GDM1 (cell line): ENCODE measurements at places on chromosomes 5 and 9.

DNA sequence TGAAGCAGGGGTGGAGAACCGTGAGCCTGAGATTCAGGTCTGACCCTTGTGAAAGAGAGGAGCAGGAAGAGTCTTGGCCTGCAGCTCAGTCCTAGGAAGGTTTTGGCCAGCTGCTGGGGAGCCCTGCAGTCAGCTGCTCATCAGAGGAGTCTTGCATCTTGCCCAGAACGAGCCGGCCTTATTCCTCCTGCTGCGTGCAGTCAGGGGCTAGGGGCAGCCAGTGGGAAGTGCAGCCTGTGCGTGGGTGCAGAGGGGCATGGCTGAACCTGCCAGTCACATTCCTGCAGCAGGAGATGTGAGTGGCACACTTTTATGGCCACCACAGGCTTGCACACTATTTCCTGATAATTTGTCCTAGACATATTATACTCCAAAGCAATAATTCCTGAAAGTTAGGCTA lies 278.7 kb downstream of the NPR3 start:
- DNase-seq = no peak

GRCh38 chr5:98259595-98259994 lies 513.9 kb upstream of the RGMB start:
- DNase-seq = no peak

GRCh38 chr5:35227720-35228119 lies 2.6 kb downstream of the PRLR start:
- DNase-seq = no peak

DNA sequence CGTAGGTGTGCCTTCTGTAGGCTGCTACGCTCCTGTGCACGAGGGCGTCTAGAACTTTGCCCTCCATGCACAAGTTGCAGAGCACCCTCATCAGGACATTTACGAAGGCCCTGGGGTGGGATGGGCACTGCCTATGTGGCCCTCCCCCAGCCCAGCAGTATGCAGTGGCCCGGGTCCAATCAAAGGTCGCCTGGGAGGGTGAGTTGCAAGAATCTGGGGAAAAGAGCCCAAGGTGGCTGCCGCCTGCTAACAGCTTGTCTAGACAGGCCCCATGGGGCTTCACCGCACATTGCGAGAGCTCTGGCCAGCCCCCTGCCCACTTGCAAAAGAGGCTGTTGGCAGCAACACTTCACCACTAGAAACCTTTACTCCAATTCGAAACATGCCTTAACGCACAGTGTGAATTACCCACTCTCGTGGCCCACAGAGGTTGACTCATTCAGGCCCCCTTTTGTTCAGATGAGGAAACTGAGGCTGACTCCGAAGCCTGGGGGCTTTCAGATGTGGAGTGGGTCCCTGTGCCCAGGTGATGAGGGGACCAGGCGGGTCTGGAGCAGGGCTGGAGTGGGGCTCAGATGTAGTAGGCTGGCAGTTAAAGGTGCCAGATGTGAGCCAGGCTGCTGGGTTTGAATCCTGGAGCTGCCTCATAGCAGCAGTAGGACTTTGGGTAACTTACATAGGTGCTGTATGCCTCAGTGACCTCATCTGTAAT lies 31.8 kb upstream of the IL17B start:
- no peak for DNase-seq

DNA sequence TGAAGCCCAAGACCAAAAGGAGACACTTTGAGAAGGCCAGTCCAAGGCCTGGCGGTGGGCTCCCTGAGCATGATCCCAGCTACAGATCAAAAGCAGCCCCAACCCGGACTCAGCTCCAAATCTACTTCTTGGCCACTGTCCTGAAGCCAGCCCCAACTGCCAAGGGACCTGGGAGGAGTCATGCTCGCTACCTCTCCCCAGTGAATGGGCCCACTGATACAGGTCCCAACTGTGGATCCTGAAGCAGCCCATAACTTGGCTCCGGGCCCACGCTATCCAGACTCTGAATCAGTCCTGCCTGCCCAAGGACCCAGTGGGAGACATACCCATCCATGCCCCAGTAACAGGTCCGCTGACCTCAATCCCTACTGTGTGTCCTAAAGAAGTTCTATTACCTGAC lies 1545.3 kb upstream of the C9orf72 start:
- no peak for DNase-seq

GRCh38 chr5:77449277-77449676 lies 42.8 kb downstream of the WDR41 start:
- DNase-seq = peak; percentile 5

- DNase-seq = no peak
Measured at GRCh38 chr5:59893429-59894227, at the start of gene PDE4D. PDE4D (minus strand) TSS chr5:59893726.

DNA sequence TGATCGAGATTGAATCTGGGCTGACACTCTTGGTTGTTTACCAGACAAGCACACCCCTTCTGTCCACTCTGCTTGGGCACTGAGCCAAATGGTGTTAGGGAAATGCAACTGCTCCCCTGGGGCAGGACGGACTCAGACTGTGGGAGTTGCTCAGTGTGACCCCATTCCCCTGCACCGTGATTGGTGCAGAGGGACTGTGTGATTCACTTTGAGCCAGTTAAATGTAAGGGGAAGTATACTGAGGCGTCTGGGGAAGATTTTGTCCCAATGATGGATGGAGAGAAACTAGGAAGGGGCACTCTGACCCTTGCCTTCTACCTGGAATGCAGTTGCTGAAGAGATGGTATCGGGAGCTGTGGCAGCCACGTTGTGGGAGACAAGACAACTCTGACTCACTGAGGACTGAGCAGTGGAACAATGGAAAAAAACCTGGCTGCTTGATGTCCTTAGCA lies 196.0 kb upstream of the ANKRD55 start:
- no peak for DNase-seq

DNA sequence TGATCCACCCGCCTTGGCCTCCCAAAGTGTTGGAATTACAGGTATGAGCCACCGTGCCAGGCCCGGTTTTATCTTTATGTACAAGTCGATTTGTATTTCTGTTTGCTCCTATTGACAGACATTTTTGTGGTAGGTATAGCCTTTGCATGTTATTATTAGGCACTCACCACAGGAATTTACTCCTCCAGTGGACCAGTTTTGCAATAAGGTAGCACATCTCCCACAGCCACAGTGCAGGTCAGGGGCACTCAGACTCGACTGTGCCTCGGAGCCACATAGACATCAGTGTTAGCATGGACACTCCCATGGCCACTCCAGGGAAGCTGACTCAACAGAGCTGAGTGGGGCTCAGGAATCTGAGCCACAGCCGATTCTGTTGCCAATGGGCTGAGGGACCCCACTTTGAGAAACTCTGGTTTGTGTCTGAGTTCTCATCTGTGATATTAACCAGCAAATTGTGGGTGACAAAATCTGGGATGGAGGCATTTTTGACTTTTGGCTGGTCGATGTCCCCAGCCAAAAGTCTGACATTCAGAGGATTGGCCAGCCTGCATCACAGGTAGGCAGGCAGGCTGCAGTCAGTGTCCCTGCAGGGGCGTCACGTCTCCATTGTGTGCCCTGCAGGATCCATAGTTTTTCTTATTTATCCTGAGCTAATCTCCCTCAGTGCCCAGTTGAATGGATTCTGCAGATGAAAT lies 15.0 kb upstream of the SHB start:
- DNase-seq = no peak

GRCh38 chr9:77251050-77251449 lies 73.7 kb downstream of the VPS13A start:
- no peak for DNase-seq

GRCh38 chr9:21812415-21812814 lies 10.0 kb downstream of the MTAP start:
- DNase-seq = no peak

DNA sequence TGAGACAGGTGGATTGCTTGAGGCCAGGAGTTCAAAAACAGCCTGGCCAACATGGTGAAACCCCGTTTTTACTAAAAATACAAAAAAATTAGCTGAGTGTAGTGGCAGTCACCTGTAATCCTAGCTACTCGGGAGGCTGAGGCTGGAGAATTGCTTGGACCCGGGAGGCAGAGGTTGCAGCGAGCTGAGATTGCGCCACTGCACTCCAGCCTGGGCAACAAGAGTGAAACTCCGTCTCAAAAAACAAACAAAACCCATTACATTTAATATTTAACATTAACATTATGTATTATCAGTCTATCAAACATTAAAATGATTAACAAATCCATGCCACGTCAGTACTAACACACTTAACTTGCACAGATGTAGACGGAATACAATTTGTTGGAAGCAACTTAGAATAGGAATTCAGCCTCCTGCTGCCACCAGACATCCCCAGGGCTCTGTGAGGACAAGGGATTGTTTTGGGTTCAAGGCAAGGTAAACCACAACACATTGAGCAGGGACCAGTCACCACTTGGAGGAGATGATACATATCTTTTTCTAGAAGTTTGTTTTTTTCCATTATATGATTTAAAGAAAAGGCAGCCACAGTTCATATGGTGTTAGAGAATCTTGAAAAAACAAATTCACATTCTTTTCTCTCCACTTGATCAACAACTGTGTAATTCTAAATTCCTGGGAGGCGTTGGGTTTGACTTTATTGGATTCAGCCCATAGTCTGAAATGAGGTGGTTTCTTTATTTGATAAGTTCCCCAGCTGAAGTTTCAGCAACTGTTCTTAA lies 104.1 kb upstream of the BASP1 start:
- no peak for DNase-seq

GRCh38 chr9:109437286-109437685 lies 60.8 kb downstream of the PTPN3 start:
- DNase-seq = no peak

GRCh38 chr5:174518512-174518911 lies 205.9 kb upstream of the MSX2 start:
- no peak for DNase-seq

DNA sequence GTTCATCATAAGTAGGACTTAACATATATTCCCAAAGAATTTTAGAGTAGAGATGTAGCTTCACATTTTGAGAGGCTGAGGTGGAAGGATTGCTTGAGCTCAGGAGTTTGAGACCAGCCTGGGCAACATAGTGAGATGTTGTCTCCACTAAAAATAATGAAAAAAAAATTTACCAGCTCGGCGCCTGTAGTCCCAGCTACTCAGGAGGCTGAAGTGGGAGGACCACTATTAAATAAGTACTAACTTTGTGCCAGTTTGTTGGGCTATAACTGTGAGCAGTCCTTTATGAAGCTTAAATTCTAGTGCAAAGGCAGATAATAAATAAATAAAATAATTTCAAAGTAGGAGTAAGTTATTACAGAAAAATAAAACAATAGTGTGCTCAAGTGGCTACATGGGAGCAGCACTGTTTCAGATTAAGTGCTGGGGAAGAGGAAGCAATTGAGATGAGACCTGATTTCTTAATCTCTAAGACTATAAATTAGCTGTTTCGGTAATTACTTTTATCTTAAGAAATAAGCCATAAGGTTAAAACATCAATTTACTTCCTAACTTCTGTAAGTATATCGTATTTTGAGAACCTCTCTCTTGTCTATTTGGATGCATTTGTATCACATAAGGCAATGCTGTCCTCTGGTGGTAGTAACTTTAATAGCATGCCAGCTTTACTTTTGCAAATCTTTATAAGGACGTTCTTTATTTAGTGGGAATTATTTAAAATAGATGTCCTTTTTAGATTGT lies 98.9 kb downstream of the CSNK1G3 start:
- peak; percentile 9 for DNase-seq

- DNase-seq = peak; percentile 11
Measured at GRCh38 chr5:124157320-124157719, 589.1 kb downstream of the ZNF608 start.

- no peak for DNase-seq
Measured at GRCh38 chr5:36662291-36662851, 56.0 kb downstream of the SLC1A3 start.

DNA sequence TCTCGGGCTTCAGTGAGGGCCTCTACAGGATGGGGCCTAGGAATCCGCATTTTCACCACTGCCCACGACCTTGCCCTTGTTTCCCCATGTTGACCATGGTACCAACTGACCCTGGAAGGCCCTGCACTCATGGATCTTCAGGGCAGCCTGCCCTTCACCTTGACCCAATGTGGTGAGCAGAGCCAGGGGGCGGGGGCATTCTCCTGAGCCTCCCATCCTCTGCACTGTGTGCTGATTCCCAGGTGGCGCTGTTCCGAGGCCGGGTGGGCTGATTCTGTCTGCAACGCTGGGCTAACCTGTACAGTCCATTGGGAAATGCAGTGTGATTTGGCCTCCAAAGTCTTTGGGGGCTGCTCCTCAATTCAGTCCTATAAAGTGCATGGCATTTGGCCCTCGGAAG lies 68.7 kb downstream of the SHB start:
- DNase-seq = no peak

GRCh38 chr9:10173561-10173960 lies 439.2 kb downstream of the PTPRD start:
- no peak for DNase-seq

DNA sequence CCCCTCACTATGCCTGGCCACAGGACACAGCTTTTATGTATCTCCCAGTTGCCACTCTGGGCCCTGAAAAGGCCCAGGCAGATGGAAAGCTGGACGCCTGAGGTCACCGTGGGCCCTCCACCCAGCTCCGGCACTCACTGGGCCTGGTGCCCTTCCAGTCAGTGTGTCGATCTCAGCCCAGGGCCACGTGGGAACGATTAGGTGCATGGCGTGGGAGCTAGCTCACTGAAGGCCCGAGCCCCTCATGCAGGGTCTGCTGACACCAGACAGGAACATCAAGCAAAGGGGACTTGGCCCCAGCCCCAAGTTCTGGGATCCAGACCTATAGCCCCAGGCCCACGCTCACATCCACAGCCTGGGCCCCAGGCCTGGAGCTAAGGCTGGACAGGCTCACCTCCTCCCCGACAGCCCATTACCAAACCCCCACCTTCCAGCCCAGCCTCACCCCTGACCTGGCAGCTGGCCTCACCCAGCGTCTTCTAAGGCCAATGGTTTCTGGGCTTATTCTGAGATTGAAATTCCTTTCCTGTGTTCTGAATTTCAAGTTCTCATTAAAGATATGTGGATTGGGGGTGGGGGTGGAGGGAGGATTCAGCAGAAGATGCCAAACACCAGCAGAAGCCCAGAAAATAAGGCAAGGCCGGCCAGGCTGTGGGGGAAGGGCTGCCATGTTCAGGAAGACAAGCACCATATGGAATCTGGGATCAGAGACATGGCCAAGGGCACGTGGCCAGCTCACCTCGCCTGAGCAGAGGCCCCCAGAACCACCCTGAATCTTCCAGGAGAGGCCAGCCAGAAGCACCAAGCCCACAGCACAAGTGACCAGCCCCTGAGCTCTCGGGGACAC lies 74.5 kb downstream of the ADAMTS2 start:
- DNase-seq = no peak

DNA sequence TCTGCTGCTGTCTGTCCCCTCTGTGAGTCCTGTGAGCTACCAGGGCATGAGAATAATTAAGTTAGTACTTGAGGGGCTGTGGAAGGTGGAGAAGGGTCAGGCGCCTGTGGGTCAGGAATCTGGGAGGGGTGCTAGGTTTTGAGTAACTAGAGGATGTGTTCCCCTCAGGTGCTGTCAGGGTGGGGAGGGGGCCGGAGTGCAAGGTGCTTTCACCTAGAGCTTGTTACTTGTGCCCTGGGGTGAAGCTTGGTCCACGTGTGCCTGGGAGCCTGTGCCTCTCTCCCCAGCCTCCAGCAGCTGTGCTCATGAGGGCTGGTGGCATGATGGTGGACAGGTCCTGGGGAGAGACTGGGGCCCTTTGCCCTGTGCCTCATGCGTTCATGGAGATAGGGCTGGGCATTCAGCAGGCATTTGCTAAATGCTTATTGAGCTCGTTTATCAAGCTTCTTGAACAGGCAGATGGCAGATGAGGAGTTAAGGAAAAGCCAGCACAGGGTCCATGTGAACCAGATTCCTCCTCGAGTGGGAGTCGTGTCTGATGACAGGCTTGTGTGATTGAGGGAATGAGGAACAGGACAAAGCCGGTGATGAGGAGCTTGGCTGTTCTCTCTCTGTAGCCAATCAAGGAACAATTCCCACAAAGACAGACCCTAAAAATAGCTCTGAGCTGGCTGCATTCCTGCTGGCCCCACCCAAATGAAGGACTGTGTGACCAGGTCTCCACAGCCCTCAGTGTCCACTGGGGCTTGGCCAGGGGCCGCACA lies 40.9 kb downstream of the CACNA1B start:
- no peak for DNase-seq
